ENCODE measurements at places on chromosomes 4 and X.

DNA sequence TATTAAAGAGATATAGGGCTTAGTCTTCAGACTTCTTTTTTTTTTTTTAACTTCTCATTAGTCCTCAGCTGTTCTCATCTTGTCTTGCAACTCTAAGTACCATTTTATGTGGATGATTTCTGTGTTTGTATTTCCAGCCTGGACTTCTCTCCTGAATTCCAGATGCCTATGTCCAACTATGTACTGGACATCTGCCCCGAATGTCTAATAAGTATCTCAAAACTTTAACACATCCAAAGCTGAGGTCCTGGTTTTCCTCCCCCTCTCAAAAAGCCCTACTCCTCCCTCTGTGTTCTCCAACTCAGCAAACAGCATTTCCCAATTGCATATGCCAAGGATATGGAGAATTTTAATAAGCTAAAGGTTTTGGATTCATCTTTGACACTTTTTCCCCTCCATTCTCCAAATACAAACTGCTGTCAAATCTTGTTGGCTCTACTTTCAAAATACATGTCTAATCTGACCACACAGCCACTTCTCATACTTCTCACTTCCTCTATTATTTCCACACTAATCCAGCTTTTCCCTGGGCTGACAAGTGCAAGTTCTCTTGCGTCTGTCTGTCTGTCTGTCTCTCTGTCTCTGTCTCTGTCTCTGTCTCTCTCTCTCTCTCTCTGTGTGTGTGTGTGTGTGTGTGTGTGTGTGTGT, 79.8 kb downstream of the CLCN5 start:
- no peak for DNase-seq

GRCh38 chrX:63718010-63718694, 66.9 kb downstream of the ARHGEF9 start:
- no peak for DNase-seq

GRCh38 chrX:54237014-54237413, 54.0 kb upstream of the FAM120C start:
- DNase-seq = no peak

GRCh38 chrX:112641449-112641848, 38.3 kb downstream of the LHFPL1 start:
- DNase-seq = no peak

DNA sequence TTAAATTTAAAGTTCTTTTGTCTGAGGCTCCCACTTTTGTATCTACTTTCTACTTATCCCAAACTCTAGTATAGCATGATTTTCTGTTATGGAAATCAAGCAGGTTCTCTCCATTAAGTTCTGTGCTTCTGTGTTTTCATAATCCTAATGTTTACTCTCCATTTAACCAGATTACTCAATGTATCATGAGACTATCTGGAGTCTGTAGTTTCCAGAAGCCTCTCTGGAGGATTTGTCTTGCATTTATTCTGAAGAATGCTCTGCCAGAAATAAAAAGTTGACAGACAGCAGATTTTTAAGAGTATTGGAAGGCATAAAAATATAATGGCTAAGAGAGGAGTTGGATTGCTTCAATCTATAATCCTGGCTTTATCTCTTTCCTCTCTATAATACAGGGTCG, 39.2 kb upstream of the PLS3 start:
- DNase-seq = no peak

- no peak for DNase-seq
Observed at GRCh38 chr4:123856689-123857545, 460.3 kb downstream of the SPRY1 start.

Data from stimulated activated CD8-positive, alpha-beta memory T cell treated with anti-CD3 and anti-CD28 coated beads, Interleukin-2, amount 100 ng/mL, for 1 hour (primary cell).